ENCODE measurements at places on chromosomes 6 and 20. TPM values are rescaled to one million over a fixed set of nuclear protein-coding genes. Genes with fewer than 3 reads are reported as not detected.

DNA sequence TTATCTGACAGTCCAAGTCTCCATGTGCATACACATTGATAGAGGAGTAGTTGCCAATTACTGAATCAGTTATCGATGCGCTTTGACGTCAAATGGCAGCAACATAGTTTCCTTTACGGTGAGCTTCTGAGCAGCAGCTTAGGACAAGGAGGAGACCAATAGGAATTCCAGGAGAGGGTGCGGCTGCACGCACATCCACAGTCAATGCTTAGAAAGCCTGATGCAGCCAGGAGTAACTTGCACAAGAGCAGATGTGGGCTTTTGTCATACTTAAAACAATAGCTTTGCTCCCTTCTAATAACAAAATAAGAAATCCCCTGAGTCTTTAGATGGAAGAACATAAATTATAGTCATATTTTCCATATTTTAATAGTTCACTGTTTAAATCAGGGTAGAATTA is 442.1 kb downstream of the BCKDHB start:
- no peak for DNase-seq

The CTCFL gene
- not detected for total RNA-seq

GRCh38 chr6:20191992-20192391 is 20.3 kb downstream of the MBOAT1 start:
- DNase-seq = no peak

The STX7 gene
- total RNA-seq = 20.3 TPM

The FAM83C gene
- not detected for total RNA-seq

DNA sequence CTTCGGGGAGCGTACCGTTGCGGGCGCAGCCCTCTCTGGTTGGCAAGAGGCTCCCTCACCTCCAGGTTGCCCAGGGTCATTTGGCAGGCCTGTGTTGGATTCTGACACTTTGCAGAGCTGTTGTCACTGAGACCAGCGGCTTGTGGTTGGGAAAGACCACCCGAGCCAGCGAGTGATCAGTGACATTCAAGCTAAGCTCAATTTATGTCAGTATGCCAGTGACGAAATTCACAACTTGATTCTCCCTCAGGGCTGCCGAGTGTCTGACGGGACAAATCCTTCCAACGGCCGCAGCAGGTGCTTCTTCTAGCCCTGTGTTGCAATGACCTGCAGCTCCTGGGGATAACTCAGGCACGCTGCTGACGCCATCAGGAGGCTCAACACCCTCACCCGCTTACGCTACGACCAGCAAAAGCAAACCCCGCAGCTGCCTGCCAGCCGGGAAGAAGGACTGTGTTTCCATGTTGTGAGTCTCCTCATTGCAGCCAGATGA is 16.9 kb upstream of the SLC22A2 start:
- DNase-seq = no peak

GRCh38 chr6:36873612-36874442 is 776 bp downstream of the PPIL1 start:
- DNase-seq = no peak

The PLAGL1 gene
- 18.8 TPM for total RNA-seq

DNA sequence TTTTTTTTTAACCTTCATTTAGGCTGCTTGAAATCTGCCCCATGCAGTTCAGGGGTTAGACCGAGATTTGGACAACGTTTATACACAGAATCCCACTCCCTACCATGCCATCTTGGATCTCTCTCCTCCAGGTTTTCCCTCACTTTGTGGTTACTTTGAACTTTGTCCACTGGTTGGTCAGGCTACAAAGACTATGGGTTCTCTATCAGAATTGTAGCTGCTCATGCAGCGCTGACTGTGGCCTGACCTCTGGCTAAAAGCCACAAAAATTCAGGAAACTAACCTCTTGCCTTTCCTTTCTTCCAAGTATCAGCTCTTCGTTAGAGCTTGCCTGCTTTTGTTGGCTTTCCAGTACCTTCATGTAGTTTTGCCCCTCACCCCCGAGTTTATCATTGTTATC is 44.9 kb upstream of the KCNG1 start:
- no peak for DNase-seq

The TJAP1 gene
- total RNA-seq = 35.0 TPM

- no peak for DNase-seq
Measured at GRCh38 chr6:894274-894673, 201.3 kb upstream of the EXOC2 start.

GRCh38 chr6:40543146-40543545 is 44.0 kb downstream of the LRFN2 start:
- no peak for DNase-seq
